ENCODE measurements at places on chromosomes 11 and 22. TPM values are rescaled to one million over a fixed set of nuclear protein-coding genes. Genes with fewer than 3 reads are reported as not detected.
A peak's percentile ranks its signal among the peaks of the same experiment; 100 is the strongest.

RFPL1 gene
- polyA plus RNA-seq = not detected

DNA sequence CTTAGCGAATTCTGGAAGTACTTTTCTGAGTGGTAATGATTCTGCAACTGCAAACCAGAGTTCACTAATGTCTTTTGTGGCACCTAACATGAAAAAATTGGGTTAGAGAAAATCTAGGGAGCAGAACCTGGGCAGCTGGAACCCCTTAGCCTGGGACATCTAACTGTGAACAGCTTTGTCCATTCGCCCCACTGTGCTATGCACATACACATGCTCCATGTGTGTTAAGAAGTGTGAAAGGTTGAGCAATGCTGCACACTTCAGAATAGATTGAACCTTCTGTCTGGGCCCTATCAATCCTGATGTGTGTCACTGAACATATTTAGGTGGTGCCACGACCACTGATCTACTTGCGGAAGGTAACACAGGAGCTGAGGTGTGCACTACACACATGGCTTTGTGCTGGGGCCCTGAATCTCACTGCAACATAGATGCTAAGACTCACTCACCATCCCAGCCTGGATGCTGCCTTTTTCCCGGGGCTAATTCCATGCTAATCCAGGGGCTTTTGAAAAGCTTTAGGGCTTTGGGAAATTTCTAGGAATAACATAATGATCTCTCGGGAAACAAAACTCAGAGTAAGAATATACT is 976.2 kb downstream of the NTM start:
- H3K36me3 ChIP-seq = no peaks in the 10 kb centered on the region
- H3K4me1 ChIP-seq = no peaks in the 10 kb centered on the region
- DNase-seq = no peak
- H3K27me3 ChIP-seq = no peaks in the 10 kb centered on the region
- no peak overlapping the region for H3K27ac ChIP-seq
- H3K4me3 ChIP-seq = no peak overlapping the region

- H3K36me3 ChIP-seq = no peaks in the 10 kb centered on the region
- peak; percentile 40 for DNase-seq
- H3K4me1 ChIP-seq = no peaks in the 10 kb centered on the region
- no peak overlapping the region for H3K4me3 ChIP-seq
Measured at GRCh38 chr22:38035530-38035885, 21.7 kb upstream of the PICK1 start.

DNA sequence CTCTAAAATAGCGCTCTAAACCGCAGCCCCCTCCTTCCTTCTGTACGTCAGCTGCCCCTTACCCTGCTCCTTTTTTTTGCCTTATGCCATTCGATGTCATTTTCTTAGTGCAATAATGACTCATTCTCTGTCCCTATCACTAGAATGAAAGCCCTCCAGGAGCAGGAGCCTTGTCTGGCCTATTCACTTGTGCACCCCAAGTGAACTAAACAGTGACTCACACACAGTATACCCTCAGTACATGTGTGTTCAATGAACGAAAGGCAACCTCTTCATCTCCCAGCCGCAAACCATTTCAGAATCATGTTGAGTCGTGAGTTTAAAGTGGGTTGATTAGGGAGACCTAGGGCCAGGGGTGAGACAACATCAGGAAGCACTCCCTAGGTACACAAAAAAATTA is 50.7 kb upstream of the SPATA19 start:
- no peak overlapping the region for H3K4me3 ChIP-seq
- no peaks in the 10 kb centered on the region for H3K36me3 ChIP-seq

GRCh38 chr22:22148905-22149304 is 95.7 kb upstream of the VPREB1 start:
- no peak overlapping the region for H3K27ac ChIP-seq
- H3K36me3 ChIP-seq = no peaks in the 10 kb centered on the region
- no peak overlapping the region for H3K4me3 ChIP-seq

DNA sequence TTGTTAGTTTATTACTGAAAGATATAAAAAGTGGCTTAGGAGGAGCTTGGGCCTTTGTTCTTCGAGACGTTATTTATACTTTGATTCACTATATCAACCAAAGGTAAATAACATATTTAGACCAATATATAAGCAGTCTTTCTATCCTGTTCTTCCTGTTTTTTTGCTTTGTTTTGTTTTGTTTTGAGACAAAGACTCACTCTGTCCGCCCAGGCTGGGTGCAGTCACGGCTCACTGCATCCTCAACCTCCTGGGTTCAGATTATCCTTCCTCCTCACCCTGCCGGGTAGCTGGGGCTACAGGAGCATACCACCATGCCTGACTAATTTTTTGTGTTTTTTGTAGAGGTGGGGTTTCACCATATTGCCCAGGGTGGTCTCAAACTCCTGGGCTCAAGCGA is 66.8 kb downstream of the ATM start:
- H3K4me3 ChIP-seq = no peak overlapping the region
- peaks cover 2% of the 10 kb centered on the region for H3K36me3 ChIP-seq
- H3K27ac ChIP-seq = no peak overlapping the region

- no peak overlapping the region for H3K4me3 ChIP-seq
- no peaks in the 10 kb centered on the region for H3K36me3 ChIP-seq
- DNase-seq = no peak
- H3K27ac ChIP-seq = no peak overlapping the region
Measured at GRCh38 chr22:22713416-22713815, 69.0 kb downstream of the GGTLC2 start.

BIRC3 gene
- polyA plus RNA-seq = 3.9 TPM

DNA sequence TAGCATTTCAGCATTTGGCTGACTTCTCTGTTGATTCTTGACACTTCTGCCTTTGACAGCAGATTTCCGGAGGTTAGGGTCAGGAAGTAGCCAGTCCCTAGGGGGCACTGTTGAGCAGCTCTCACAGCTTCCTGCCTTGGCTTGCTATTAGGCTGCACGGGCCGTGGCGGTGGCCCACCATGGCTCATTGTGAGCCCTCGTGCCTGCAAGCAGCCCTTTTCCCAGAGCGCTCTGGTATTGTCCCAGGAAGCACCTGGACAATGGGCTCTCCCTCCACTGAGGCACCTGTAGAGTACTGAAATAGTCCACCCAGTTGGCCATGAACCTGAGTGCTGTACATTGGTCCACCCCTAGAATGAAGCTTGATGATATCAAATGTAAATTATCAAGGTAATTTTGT is 100.2 kb upstream of the GAL start:
- DNase-seq = no peak
- H3K27ac ChIP-seq = no peak overlapping the region
- H3K27me3 ChIP-seq = no peaks in the 10 kb centered on the region
- peaks cover 55% of the 10 kb centered on the region for H3K36me3 ChIP-seq
- peaks cover 2% of the 10 kb centered on the region for H3K4me1 ChIP-seq

MPPED2 gene
- polyA plus RNA-seq = 10.8 TPM

- DNase-seq = no peak
- H3K4me1 ChIP-seq = no peaks in the 10 kb centered on the region
- no peaks in the 10 kb centered on the region for H3K27me3 ChIP-seq
Measured at GRCh38 chr11:130710497-130711012, 205.7 kb downstream of the SNX19 start.

DNA sequence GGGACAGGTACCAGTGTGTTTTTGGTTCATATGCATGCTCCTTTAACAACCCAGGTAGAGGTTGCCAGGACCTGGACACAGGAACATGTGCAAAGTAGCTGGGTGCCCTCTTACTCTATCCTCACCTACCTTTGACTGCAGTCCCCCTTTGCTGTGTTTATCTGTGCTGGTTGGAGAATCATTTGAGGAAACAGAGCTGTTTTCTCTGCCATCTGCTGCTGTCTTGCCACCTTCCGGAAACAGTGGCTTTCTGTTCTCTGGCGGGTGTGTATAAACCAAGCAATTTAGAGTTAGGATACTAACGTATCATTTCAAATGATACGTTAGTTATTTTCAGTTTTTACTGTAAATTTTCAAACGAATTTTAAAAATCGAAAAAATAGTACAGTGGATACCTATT is 171.9 kb upstream of the TTC12 start:
- no peaks in the 10 kb centered on the region for H3K27me3 ChIP-seq
- no peak for DNase-seq
- H3K4me3 ChIP-seq = no peak overlapping the region
- H3K27ac ChIP-seq = no peak overlapping the region

GRCh38 chr22:26565181-26565580 is 24.8 kb downstream of the TPST2 start:
- no peaks in the 10 kb centered on the region for H3K36me3 ChIP-seq
- H3K4me1 ChIP-seq = peaks cover 20% of the 10 kb centered on the region
- no peaks in the 10 kb centered on the region for H3K27me3 ChIP-seq
- H3K4me3 ChIP-seq = no peak overlapping the region
- peak overlapping the region; percentile 74 for H3K27ac ChIP-seq

TPH1 gene
- polyA plus RNA-seq = 0.09 TPM

DNA sequence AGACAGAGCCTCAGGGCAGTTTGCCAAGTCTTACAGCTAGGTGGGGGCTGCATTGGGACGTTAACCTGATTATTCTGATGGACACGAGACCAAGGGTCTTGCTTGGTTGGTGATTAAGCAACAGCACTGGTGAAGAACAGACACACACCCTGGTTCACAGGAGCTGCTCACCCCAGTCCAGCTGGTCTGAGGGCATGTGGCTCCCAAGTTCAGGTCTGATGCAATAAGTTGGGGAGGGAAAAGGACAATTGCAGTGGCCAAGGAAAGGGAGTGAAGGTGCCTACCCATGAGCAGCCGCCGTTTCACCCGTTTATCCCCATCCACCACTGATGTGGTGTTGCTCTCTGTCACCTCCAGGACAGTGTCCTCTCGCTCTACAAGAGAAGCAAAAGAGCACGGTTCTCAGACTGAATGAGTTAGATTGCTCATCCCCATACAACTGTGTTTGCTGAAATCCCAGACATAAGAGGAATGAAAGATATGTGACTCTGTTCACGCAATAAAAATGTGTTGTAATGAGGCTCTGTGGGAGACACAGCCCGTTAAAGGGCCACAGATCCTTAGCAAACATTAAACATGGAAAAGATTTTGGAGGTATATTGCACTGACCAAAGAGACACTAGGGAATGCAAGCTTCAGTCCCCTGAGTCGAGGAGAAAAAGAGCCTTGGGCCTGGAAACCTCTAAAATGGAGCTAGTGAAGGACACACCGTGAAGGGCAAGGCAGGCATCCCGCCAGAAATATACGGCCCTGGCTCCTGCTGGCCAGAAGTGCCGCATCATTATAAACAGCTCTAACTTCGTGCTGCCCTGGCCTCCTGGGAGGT is 25.6 kb downstream of the SCUBE2 start:
- H3K4me3 ChIP-seq = no peak overlapping the region
- no peaks in the 10 kb centered on the region for H3K4me1 ChIP-seq
- H3K27ac ChIP-seq = no peak overlapping the region
- H3K27me3 ChIP-seq = no peaks in the 10 kb centered on the region
- no peaks in the 10 kb centered on the region for H3K36me3 ChIP-seq

- H3K4me1 ChIP-seq = no peaks in the 10 kb centered on the region
- H3K4me3 ChIP-seq = no peak overlapping the region
- no peaks in the 10 kb centered on the region for H3K27me3 ChIP-seq
- no peak for DNase-seq
- no peak overlapping the region for H3K27ac ChIP-seq
- peaks cover 4% of the 10 kb centered on the region for H3K36me3 ChIP-seq
Measured at GRCh38 chr11:110243791-110244190, 52.6 kb downstream of the RDX start.

DNA sequence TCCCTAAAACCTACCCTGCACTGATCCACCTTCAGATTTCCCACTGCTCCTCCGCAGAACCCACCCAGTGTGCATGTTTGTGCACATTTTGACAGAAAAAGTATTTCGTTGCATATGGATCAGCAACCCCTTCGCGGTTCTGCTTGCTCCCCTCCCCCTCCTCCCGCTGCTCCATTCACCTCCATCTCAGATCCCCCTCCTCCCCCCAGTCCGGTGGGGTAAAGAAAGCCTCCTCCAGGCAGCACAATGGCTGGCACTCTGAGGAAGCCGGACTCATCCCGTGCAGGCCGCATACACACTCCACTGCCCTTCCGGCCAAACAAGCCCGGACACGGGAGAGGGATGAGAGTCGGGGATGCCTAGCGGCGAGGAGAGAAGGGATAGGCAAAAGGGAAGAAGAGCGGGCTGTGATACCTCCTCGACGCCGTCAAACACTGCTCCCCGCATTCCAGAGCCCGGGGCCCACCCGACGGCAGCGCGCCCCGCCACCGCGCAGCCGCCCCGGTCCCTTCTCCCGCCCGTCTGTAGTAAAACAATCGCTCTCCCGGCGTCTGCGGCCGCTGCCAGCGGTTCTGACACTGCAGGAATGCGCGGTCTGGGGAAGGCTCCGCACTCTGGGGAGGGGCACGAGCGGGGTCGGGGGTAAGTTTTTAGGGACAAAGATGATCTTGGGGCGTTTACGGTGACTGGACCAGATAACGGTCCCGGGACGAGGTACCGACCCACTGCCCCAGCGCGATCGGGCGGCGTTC is 915 bp downstream of the FEZ1 start:
- DNase-seq = peak; percentile 67
- H3K27ac ChIP-seq = no peak overlapping the region
- H3K27me3 ChIP-seq = peaks cover 6% of the 10 kb centered on the region
- peaks cover 10% of the 10 kb centered on the region for H3K4me1 ChIP-seq
- peak overlapping the region; percentile 58 for H3K4me3 ChIP-seq

CARNS1 gene
- polyA plus RNA-seq = 0.80 TPM

GRCh38 chr11:57647960-57648800 is 1.5 kb downstream of the YPEL4 start:
- H3K4me3 ChIP-seq = no peak overlapping the region
- H3K4me1 ChIP-seq = peaks cover 3% of the 10 kb centered on the region
- peaks cover 7% of the 10 kb centered on the region for H3K27me3 ChIP-seq

DNA sequence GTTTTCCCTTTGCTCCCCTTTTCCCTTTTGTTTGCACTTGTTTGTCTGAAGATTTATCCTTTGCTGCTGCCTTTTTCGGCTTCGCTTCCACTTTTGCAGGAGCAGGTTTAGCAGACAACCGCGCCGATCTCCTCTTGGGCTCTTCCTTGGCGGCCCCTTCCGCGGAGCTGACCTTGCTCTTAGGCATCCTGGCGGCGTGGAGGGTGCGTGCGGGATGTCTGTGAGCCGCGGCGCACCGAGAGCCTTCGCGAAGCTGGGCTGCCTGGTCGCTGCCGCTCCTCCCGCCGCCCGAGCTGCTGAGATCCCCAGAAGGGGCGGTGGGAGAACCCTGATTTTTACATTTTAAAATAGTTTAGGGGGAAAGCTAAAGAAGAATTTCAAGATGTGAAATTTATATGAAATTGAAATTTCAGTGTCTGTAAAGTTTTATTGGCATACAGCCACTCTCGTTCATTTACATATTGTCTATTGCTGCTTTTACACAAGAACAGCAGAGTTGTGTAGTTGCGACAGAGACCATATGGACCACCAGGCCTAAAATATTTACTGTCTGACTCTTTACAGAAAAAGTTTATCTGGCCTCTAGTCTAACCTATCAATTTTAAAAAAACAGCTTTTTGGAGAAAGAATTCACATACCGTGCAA is 105.2 kb upstream of the RRM1 start:
- no peaks in the 10 kb centered on the region for H3K27me3 ChIP-seq
- H3K27ac ChIP-seq = no peak overlapping the region
- DNase-seq = no peak
- no peaks in the 10 kb centered on the region for H3K36me3 ChIP-seq
- no peak overlapping the region for H3K4me3 ChIP-seq
- no peaks in the 10 kb centered on the region for H3K4me1 ChIP-seq

DNA sequence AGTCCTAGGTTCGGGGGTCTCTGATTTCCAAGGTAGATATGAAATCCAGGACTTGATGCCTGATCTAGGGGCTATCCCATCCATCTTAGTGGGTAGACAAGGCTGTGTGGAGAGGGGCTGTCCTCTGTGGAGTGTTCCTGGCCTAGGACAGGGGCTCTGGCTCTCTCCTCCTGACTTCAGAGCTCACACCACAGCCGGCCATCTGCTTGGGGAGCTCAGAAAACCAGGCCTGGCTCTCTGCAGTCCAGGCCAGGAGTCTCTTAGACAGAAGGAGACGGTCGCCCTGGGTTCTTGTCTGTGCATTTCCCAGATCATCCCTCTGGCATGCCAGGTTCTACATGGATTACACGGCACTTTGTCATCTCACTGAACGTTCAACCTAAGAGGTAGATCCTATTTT is 17.9 kb downstream of the TUB start:
- no peak for DNase-seq
- H3K4me1 ChIP-seq = peaks cover 7% of the 10 kb centered on the region
- no peak overlapping the region for H3K27ac ChIP-seq
- no peak overlapping the region for H3K4me3 ChIP-seq
- H3K36me3 ChIP-seq = peaks cover 53% of the 10 kb centered on the region
- H3K27me3 ChIP-seq = no peaks in the 10 kb centered on the region

All from kidney (tissue), 22 donors.